ENCODE measurements at places on chromosomes 3 and 15.

GRCh38 chr3:115648559-115648958, 25.2 kb downstream of the GAP43 start:
- no peak for DNase-seq

DNA sequence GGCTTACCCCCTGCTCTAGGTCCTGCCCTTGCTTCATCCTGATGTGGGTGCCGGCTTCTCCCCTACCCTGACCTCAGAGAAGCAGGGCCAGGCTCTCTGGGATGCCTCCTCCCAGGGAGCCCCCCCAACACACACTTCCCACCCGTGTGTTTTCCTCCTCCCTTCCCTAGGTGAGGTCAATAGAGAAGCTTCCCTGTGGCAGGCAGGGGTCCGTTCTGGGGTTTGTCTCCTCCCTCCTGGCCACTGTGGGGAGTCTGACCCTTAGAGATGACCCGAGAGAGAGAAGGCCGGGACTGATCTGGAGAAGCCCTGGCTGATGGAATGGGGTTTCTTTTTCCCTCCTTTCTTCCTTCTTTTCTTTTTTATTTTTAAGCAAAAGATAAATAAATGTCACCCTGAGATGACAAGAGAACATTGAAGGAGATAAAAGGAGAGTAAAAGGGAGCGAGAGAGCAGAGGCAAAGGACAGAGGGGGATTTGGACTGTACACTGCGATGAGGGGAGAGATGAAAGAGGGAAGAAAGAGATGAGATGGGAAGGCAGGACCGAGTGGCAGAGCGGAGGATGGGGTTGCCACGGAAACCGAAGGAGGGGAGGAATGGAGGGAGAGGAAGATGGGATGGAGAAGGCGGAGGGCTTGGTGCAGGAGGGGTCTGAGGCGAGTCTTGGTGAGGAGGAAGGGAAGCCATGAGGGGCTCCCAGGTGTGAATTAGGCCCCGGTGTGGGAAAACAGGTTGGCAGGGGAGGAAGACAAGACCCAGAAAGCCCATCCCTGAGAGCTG, 48.4 kb downstream of the IDH2 start:
- DNase-seq: no peak

GRCh38 chr3:15403965-15404364, 23.4 kb downstream of the METTL6 start:
- no peak for DNase-seq

GRCh38 chr15:70094690-70095311, 2.9 kb downstream of the TLE3 start:
- DNase-seq: no peak

GRCh38 chr15:88627463-88627862, 6.3 kb downstream of the AEN start:
- DNase-seq: peak; percentile 9

DNA sequence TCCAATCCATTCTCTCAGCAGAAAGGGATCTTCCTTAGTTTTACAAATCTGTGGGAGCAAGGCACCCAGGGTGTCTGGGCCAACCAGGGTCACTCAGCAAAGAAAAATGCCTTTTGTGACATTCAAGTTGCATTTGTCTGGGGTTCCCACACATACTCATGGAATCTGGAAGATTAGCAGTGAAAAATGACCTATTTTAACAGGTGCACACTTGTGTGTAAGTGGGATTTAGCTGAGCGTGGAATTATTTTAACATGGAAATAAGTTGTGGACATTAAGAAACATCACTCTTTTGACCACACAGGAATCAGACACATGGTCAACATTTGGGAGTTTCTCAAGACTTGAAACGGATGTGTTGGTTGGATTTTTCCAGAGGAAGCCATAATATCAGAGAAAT, 234.9 kb downstream of the OPA1 start:
- DNase-seq: no peak

- DNase-seq: no peak
Measured at GRCh38 chr15:84582583-84583157, 18.1 kb upstream of the ZSCAN2 start.

DNA sequence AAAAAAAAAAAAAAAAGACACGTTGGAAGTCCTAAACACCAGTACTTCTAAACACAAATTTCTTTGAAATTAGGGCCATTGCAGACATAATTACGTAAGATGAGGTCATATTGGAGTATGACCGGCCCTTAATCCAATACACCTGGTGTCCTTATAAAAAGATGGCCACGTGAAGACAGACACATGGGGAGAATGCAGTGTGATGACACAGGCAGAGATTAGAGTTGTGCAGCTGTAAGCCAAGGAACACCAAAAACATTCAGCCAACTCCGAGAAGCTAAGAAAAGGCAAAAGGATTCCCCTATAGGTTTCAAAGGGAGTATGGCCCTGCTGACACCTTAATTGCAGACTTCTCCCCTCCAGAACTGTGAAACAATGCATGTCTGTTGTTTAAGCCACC, 379.0 kb upstream of the PDZRN3 start:
- DNase-seq: no peak

GRCh38 chr3:43138488-43139231, 32.8 kb upstream of the POMGNT2 start:
- DNase-seq: no peak

GRCh38 chr3:129954514-129954913, 20.0 kb upstream of the TRH start:
- no peak for DNase-seq

- DNase-seq: no peak
Measured at GRCh38 chr3:136023264-136023978, 57.9 kb downstream of the PPP2R3A start.

GRCh38 chr3:141111364-141112155, 60.4 kb downstream of the SPSB4 start:
- DNase-seq: no peak

DNA sequence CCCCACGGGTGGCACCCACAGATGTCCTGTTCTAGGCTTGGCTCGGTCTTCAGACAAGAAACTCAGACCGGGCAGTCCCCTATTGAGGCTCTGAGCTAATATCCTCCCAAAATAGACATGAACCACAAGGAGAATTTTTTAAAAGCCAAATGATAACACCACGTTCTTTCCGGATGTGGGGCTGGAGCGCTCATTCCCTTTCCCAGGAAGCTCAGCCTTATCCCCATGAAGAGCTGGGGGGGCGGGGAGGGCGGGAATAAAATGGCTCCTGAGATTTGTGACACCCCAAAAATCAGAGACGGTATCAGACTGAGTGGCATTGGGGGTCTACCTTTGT, 1.1 kb downstream of the SLC6A1 start:
- no peak for DNase-seq

- no peak for DNase-seq
Measured at GRCh38 chr3:171782617-171783016, 27.7 kb downstream of the PLD1 start.
